ENCODE measurements at places on chromosomes 1 and 21. TPM values are rescaled to one million over a fixed set of nuclear protein-coding genes. Genes with fewer than 3 reads are reported as not detected.

Gene ATPAF1
- total RNA-seq = 31.4 TPM

Gene C1orf94
- not detected for total RNA-seq

Gene REN
- not detected for total RNA-seq

Gene IL22RA1
- total RNA-seq = not detected

Gene INSRR
- total RNA-seq = not detected

Gene TTLL10
- total RNA-seq = 0.80 TPM

Gene RAB3B
- total RNA-seq = not detected

Gene CFHR4
- total RNA-seq = not detected

Gene OR2T2
- total RNA-seq = not detected

Gene SPRR3
- not detected for total RNA-seq

Gene FCRL4
- not detected for total RNA-seq

Gene NPHS2
- not detected for total RNA-seq

Gene POTED
- not detected for total RNA-seq

Gene IL6R
- total RNA-seq = 77.8 TPM

Gene KCNE1
- 0.49 TPM for total RNA-seq

Gene FALEC
- not detected for total RNA-seq

Gene SLC6A17
- not detected for total RNA-seq

Gene MTARC1
- total RNA-seq = 14.5 TPM

Gene RGS7
- not detected for total RNA-seq

Data from naive thymus-derived CD4-positive, alpha-beta T cell (primary cell).